ENCODE measurements at places on chromosomes 3 and 15. TPM values are rescaled to one million over a fixed set of nuclear protein-coding genes. Genes with fewer than 3 reads are reported as not detected.

DNA sequence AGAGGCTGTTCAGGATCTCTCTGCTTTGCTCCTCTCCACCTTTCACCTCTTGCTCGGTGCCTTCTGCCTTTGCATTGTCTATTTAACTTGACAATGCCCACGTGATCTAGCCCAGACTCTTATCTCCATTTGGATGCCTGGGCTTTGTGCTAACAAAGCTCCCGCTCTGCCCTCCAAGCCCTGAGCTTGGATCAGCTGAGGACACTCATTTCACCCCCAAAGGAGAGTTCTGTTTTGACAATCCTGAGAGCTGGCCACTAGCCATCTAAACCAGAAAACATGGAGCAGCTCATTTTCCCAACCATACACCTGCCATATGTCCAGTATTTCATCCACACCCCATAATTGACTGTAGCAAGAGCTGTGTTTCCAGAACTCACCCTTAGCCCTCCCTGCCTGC, 12.8 kb downstream of the GPR176 start:
- no peak for DNase-seq

- no peak for DNase-seq
Observed at GRCh38 chr3:189419683-189420082, 211.5 kb upstream of the TP63 start.

- no peak for DNase-seq
Observed at GRCh38 chr3:74267588-74268184, 346.8 kb downstream of the CNTN3 start.

GRCh38 chr3:42672515-42672914, 12.8 kb upstream of the KLHL40 start:
- DNase-seq: no peak

Gene KBTBD8
- 1.3 TPM for total RNA-seq

All from esophagus squamous epithelium (tissue), 5 donors.